ENCODE measurements at places on chromosomes 1 and 21. TPM values are rescaled to one million over a fixed set of nuclear protein-coding genes. Genes with fewer than 3 reads are reported as not detected.

- no peaks in the 10 kb centered on the region for H3K4me1 ChIP-seq
- no peaks in the 10 kb centered on the region for H3K27me3 ChIP-seq
- no peak overlapping the region for H3K4me3 ChIP-seq
- H3K36me3 ChIP-seq: no peaks in the 10 kb centered on the region
These were observed 8.8 kb upstream of the INSL5 start for GRCh38 chr1:66809736-66810326.

- H3K36me3 ChIP-seq: no peaks in the 10 kb centered on the region
- H3K4me1 ChIP-seq: no peaks in the 10 kb centered on the region
- H3K27me3 ChIP-seq: no peaks in the 10 kb centered on the region
- no peak for DNase-seq
- H3K27ac ChIP-seq: no peak overlapping the region
These were observed 14.8 kb upstream of the PPM1J start for GRCh38 chr1:112729909-112730308.

WDR47 gene
- total RNA-seq: 24.1 TPM

DNA sequence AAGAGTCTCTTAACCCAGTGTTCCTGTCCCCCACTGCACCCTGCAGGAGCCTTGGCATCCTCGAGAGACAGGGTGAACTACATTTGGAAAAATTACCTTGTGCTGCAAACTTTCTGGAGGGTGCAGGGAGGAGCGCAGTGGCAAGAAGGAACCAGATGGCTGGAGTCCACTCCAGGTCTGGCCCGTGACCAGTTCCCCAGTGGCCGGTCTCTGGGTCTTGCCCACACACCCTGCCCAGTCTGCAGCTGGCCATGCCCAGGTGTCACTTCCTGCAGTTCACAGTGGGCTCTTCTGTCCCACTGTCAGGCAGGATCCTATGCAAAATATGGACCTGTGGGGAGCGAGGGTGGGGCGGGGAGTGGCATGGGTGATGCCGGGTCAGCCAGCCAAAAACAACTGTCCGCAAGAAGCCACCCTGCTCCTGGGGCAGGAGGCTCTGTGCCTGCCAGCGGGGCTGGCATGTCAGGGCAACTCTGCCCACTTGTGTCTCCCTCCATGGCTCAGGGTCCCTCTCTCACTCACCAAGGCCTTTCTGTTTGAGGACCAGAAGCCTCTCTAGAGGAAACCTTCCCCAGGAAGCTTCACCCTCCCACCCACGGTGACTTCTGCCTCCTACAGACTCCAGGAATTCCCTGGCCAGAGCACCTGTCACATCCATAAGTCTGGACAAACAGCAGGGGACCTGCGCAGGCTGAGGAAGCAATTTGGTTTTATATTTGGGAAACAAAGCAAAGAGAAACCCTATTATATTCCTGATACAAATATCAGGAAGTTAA lies 55.6 kb downstream of the KIF21B start:
- H3K36me3 ChIP-seq: no peaks in the 10 kb centered on the region
- H3K27ac ChIP-seq: no peak overlapping the region
- no peak for DNase-seq
- no peaks in the 10 kb centered on the region for H3K27me3 ChIP-seq

- no peaks in the 10 kb centered on the region for H3K27me3 ChIP-seq
- no peaks in the 10 kb centered on the region for H3K4me1 ChIP-seq
- no peak for DNase-seq
- no peaks in the 10 kb centered on the region for H3K36me3 ChIP-seq
- no peak overlapping the region for H3K4me3 ChIP-seq
- no peak overlapping the region for H3K27ac ChIP-seq
These were observed 54.6 kb downstream of the CASQ2 start for GRCh38 chr1:115713906-115714305.

- no peak overlapping the region for H3K27ac ChIP-seq
- no peak overlapping the region for H3K4me3 ChIP-seq
- H3K27me3 ChIP-seq: no peaks in the 10 kb centered on the region
- no peaks in the 10 kb centered on the region for H3K4me1 ChIP-seq
These were observed 13.1 kb upstream of the SLC25A34 start for GRCh38 chr1:15722836-15723532.

HAO2 gene
- not detected for total RNA-seq

DNA sequence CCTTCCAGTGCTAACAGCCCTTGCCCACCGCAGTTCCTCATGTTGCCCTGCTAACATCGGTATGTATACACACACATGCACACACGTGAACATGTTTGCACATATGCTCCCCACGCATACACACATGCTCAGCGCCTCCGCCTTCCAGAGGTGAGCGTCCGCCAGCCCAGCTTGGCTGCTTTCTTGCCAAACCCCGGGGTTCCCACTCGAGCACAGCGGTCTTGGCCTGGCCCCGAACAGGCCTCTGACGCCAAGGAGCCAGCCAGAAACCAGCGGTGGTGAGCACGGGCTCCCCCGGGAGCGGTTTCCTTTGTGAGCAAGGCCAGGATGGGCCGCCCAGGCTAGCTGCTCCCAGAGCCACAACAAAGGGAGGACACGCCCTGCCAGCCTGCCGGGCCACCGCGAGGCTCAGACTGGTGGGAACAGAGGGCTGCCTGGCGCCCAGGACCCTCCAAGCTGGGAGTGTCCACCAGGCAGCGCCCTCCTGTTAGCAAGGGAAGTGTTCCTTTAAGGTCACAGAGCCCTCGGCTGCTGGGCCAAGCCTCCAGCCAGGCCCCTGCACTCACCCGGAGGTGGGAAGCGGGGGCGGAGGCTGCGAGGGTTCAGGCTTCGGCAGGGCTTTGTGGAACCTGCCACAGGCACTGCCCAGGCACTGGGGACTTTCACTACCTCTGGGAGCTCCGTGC lies 65.4 kb downstream of the ALPL start:
- H3K27ac ChIP-seq: no peak overlapping the region
- peak; percentile 83 for DNase-seq
- no peaks in the 10 kb centered on the region for H3K36me3 ChIP-seq
- H3K27me3 ChIP-seq: no peaks in the 10 kb centered on the region
- no peak overlapping the region for H3K4me3 ChIP-seq

GRCh38 chr1:83619170-83619896 lies 379.6 kb downstream of the TTLL7 start:
- H3K4me1 ChIP-seq: no peaks in the 10 kb centered on the region
- H3K4me3 ChIP-seq: no peak overlapping the region
- H3K36me3 ChIP-seq: no peaks in the 10 kb centered on the region

GRCh38 chr1:19617376-19617775 lies 26.7 kb upstream of the NBL1 start:
- H3K4me3 ChIP-seq: no peak overlapping the region
- H3K4me1 ChIP-seq: peaks cover 8% of the 10 kb centered on the region
- no peaks in the 10 kb centered on the region for H3K36me3 ChIP-seq
- no peak overlapping the region for H3K27ac ChIP-seq
- DNase-seq: no peak

DNA sequence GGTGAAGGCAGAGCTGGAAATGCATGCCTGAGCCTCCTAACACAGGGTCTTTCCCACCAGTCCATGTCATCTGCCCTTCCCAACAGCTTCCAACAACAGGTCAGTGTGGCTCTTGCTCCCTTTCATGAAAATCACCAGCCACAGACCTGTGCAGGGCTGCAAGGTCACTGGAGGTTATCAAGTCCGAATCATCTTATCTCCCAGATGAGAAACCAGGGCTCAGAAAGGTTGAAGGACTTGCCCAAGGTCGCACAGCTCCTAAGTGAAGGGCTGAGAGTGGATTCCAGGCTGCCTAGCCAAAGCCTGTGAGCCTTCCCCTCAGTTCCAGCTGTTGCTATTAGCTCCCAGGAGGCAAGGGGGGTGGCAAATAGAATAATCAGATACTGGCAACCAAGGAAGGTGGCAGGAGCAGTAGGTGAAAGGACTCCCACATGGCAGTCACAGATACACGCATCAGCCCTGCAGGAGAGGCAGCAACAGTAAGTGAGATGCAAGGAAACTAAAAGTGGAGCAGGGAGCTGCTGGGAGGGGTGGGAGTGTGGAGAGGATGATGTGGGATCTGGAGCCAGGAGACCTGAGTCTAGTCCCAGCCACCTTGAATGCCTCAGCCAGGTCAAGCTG lies 74.2 kb downstream of the SSBP3 start:
- H3K4me1 ChIP-seq: no peaks in the 10 kb centered on the region
- no peaks in the 10 kb centered on the region for H3K36me3 ChIP-seq

LMOD1 gene
- 347 TPM for total RNA-seq

GRCh38 chr1:117925981-117926380 lies 3.4 kb downstream of the GDAP2 start:
- no peak overlapping the region for H3K27ac ChIP-seq
- H3K36me3 ChIP-seq: no peaks in the 10 kb centered on the region
- no peaks in the 10 kb centered on the region for H3K27me3 ChIP-seq
- DNase-seq: no peak
- H3K4me1 ChIP-seq: no peaks in the 10 kb centered on the region

DNA sequence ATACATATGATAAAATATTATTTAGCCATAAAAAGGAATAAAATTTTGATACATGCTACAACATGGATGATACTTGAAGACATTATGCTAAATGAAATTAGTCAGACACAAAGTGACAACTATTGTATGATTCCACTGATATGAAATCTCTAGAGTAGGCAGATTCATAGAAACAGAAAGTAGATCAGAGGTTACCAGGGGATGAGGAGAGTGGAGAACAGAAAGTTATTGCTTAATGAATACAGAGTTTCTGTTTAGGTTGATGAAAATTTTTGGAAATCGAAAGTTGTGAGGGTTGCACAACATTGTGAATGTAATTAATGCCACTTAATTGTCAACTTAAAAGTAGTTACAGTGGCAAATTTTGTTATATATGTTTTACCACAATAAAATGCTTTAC lies 315.7 kb upstream of the USP25 start:
- DNase-seq: no peak
- H3K36me3 ChIP-seq: no peaks in the 10 kb centered on the region
- no peaks in the 10 kb centered on the region for H3K27me3 ChIP-seq
- H3K4me3 ChIP-seq: no peak overlapping the region
- no peaks in the 10 kb centered on the region for H3K4me1 ChIP-seq

- no peak overlapping the region for H3K27ac ChIP-seq
- peak; percentile 80 for DNase-seq
- H3K4me1 ChIP-seq: no peaks in the 10 kb centered on the region
- no peak overlapping the region for H3K4me3 ChIP-seq
These were observed 55.5 kb downstream of the FOXO6 start for GRCh38 chr1:41416552-41417334.

GRCh38 chr1:151428068-151428467 lies 28.7 kb downstream of the PSMB4 start:
- no peaks in the 10 kb centered on the region for H3K36me3 ChIP-seq
- no peaks in the 10 kb centered on the region for H3K4me1 ChIP-seq
- no peak for DNase-seq
- H3K27me3 ChIP-seq: no peaks in the 10 kb centered on the region
- H3K27ac ChIP-seq: no peak overlapping the region

PADI4 gene
- total RNA-seq: 2.1 TPM

ETV3L gene
- total RNA-seq: not detected

- no peaks in the 10 kb centered on the region for H3K27me3 ChIP-seq
- H3K27ac ChIP-seq: no peak overlapping the region
- DNase-seq: no peak
- H3K36me3 ChIP-seq: no peaks in the 10 kb centered on the region
- H3K4me1 ChIP-seq: no peaks in the 10 kb centered on the region
These were observed 37.3 kb upstream of the SYT14 start for GRCh38 chr1:209900734-209901133.

- no peaks in the 10 kb centered on the region for H3K27me3 ChIP-seq
- no peak overlapping the region for H3K27ac ChIP-seq
- DNase-seq: no peak
These were observed 151.9 kb upstream of the COL6A1 start for GRCh38 chr21:45829668-45830067.

DNA sequence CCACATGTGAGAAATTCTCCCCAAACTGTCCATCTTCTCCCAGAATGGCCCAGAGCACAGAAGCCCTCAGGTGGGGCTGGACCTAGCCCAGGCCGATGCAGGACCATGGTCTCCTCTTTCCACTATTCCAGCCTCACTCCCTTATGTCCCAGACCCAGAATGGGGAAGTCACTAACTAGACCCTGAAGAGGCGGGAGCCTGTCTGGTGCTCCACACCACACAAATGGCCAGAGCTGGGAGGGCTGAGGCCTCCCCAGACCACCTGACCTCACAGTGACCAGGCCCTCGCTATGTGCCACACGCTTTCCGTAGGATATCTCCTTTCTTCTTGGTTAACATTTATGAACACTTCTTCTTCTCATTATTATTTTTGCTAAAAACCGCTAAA lies 54.9 kb upstream of the EDN2 start:
- no peaks in the 10 kb centered on the region for H3K27me3 ChIP-seq
- no peaks in the 10 kb centered on the region for H3K36me3 ChIP-seq
- H3K4me1 ChIP-seq: no peaks in the 10 kb centered on the region
- H3K27ac ChIP-seq: no peak overlapping the region

RAB3B gene
- total RNA-seq: 0.03 TPM

DNA sequence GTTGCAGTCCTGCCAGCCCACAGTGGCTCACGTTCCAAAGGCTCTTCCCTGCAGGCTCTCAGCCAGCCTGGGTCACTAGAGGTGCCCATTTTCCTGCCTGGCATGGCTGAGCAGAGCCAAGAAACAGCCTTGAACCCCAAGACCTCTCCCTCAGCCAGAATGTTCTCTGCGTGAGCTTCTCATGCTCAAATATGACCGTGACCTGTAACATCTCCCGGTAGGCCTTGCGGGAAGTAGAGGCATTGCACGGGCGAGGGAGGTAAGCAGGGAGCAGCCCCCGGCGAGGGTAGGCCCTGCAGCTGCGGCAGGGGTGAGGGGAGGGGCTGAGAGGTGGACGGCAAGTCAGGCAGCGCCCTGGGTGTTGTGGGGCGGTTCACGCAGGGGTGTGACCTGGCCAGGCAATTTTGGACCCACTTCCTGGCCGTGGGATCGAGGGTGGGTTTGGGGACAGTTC lies 20.0 kb downstream of the RRP1 start:
- no peaks in the 10 kb centered on the region for H3K4me1 ChIP-seq
- no peak overlapping the region for H3K27ac ChIP-seq
- no peak for DNase-seq

CD5L gene
- 1.0 TPM for total RNA-seq

GRCh38 chr1:24199291-24199900 lies 12.3 kb upstream of the IFNLR1 start:
- no peaks in the 10 kb centered on the region for H3K27me3 ChIP-seq
- peak; percentile 68 for DNase-seq
- no peak overlapping the region for H3K27ac ChIP-seq
- no peaks in the 10 kb centered on the region for H3K36me3 ChIP-seq
- no peaks in the 10 kb centered on the region for H3K4me1 ChIP-seq

DNA sequence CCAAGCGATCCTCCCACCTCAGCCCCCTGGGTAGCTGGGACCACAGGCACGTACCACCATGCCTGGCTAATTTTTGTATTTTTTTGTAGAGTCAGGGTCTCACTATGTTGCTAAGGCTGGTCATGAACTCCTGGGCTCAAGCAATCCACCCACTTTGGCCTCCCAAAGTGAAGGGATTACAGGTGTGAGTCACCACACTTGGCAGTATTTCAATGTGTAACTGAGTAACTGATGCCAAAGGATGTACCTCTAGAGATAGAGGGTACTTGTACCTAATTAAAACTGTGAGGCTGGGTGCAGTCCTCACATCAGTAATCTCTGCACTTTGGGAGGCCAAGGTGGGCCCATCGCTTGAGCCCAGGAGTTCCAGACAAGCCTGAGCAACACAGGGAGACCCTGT lies 258.7 kb upstream of the DMRTA2 start:
- no peak for DNase-seq
- H3K27ac ChIP-seq: no peak overlapping the region
- H3K27me3 ChIP-seq: no peaks in the 10 kb centered on the region
- no peak overlapping the region for H3K4me3 ChIP-seq
- H3K4me1 ChIP-seq: no peaks in the 10 kb centered on the region

LCE6A gene
- not detected for total RNA-seq

CFHR1 gene
- 1.9 TPM for total RNA-seq

CFAP57 gene
- not detected for total RNA-seq

GRCh38 chr1:18949686-18950400 lies 6.6 kb downstream of the IFFO2 start:
- peak overlapping the region; percentile 8 for H3K4me3 ChIP-seq
- no peaks in the 10 kb centered on the region for H3K27me3 ChIP-seq
- H3K27ac ChIP-seq: peak overlapping the region; percentile 97
- DNase-seq: no peak
- H3K4me1 ChIP-seq: peaks cover 4% of the 10 kb centered on the region

GRCh38 chr1:113040718-113041412 lies 32.1 kb upstream of the LRIG2 start:
- no peak overlapping the region for H3K27ac ChIP-seq

All from aorta (tissue), 5 donors.